ENCODE measurements at places on chromosomes 16 and 17.

GRCh38 chr17:72093707-72094106 lies 27.1 kb upstream of the SOX9 start:
- DNase-seq = no peak

DNA sequence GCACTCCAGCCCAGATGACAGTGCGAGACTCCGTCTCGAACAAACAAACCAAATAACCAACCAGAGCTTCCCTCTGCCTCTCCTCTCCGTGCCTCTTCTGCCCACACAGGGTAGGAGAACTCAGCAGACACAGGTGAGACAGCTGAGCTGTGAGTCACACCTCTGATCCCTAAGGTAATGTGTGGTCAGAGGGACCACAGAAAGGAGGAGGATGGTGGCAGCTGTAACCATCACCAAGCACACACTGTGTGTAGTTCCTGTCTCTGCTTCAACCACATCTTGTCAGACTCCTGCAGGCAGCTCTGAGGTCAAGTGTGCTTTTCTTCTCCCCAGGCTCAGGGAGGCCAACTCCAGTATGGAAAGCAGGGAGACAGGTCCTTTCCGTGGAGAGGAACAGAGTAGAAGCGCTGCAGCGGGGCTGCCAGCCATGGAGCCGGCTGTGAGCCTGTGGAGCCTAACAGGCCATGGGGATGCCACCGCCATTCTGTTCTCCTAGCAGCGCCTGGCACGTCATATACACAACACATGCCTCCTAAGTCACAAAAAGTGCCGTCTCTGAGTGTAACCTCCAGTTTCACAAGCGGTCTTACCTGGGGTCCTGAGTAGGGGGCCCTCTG lies 7.1 kb downstream of the NUDT16L1 start:
- peak; percentile 78 for DNase-seq

DNA sequence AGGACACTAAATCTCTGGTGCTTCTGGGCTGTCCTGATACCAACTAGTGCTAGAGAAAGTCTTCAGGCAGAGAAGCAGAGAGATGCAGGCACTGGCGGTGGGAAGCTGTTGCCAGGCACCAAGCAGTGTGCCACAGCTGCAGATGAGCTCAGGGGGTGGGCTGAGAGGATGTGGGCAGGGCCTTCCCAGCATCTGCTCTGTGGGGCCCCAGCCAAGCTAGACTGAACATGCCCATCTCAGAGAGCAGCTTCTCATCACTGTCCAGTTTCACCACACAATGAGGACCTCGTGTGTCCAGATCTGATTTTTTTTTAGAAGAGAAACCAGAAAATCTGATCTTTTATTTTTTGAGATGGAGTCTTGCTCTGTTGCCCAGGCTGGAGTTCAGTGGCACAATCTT lies 17.1 kb downstream of the PSKH1 start:
- peak; percentile 69 for DNase-seq

GRCh38 chr16:2475413-2476344 lies 752 bp downstream of the TBC1D24 start:
- peak; percentile 70 for DNase-seq

GRCh38 chr16:88526008-88526905 lies 43.9 kb upstream of the ZC3H18 start:
- no peak for DNase-seq

GRCh38 chr17:35129154-35129972 lies 7.9 kb downstream of the FNDC8 start:
- no peak for DNase-seq

DNA sequence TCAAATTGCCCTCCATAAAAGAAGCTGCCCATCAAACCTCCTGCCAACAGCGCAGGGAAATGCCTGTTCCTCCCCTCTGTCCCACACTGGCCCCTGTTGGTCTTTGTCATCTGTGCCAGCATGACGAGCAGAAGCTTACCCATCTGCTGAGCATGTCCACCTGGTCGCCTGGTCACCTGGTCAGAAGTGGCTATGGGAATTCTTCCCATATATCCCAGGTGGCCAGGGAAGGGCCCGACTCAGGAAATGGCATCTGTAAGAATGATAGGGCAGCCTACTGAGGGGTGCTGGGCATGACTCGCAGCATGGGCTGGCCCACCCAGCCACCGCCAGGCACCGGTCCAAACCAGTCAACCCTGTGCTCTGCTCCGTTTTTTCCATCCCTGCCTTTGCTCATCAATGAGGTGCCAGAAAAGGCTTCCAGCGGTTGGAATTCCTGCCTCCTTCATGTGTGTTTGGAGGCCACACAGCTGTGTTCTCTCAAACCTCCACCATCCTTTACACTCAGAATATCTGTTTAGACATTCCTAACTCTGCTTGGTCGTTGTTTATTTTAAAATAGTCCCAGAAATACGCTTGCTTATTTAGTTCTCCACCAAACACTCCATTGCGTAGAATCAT lies 145.2 kb downstream of the CLEC16A start:
- DNase-seq = no peak

DNA sequence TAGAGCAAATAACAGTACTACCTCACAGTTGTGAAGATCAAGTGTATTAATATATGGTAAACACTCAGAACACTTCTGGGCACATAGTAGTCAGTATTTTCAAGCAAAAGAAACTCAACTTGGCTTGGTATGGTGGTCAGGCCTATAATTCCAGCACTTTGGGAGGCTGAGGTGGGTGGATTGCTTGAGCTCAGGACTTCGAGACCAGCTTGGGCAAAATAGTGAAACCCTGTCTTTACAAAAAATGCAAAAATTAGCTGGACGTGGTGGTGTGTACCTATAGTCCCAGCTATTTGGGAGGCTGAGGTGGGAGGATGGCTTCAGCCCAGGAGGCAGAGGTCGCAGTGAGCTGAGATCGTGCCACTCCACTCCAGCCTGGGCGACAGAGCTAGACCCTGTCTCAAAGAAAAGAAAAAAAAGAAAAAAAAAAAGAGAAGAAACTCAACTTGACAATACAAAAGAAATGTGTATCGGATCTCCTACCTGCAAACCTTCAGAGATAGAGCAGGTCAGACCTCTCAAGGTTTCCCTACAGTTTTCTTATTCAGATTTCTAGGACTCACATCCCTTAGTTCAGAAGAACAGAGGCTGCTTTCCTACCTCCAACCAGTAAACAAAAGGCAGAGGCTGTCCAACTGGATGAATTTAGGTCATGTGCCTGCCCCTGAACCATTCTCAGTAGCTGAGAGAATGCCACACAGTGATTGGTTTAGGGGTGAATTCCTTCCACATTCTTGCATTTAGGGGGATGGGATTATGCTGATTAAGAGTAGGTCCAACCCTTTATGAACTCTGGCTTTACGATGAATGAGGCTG lies 1.7 kb upstream of the KPNA2 start:
- no peak for DNase-seq

DNA sequence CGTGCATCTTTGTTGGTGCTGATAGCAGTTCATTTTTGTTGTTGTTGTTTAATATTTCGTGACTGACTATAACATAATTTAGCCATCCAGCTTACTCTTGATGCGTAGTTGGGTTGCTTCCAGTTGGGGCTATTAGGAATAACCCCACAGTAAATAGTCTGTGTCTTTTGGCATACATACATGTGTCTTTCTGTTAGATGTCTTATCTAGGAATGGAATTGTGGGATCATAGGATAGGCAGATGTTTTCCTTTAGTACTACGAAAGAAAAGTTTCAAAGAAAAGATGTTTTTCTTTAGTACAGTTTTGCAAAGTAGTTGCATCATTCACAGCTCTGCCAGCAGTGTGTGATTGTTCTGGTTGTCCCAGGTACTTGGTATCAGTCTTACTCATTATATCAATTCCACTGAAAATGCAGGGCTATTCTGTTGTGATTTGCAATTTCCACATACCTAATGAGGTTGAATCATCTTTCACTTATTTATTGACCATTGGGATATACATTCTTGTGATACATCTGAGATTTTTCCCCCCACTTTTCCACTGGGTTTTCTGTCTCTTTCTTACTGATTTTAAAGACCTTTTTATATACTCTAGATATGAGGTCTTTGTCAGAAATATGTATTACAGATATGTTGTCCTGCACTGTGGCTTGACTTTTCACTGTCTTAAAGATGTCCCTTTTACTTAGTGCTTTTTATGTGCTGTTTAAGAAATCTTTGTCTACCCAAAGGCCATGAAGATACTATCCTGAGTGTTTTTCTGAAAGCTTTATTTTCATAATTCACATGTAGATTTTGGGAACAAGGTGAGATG lies 173.3 kb downstream of the MRTFB start:
- DNase-seq = no peak
